Fibroblast of skin of left biceps (primary cell): ENCODE measurements at places on chromosomes 7 and 10.
A peak's percentile ranks its signal among the peaks of the same experiment; 100 is the strongest.

DNA sequence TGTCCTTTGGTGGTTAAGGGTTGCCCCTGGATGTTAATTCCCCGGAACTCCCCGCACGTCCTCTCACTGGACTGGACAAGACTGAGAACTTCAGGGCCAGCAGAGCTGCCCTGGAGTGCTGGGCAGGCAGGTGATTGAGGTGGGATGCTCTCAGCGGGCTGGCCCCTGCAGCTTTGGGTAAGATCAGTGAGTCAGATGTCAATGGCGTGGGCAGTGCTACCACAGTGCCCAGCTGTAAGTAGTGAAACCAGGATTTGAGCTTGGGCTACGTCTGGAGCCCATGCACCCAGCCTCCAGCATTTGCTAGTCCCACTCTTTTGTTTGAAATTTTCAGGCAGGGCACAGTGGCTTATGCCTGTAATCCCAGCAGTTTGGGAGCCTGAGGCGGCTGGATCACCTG, 6.7 kb upstream of the SEPHS1 start:
- no peak for DNase-seq

GRCh38 chr10:114683593-114683992, 25.5 kb upstream of the ABLIM1 start:
- no peak for DNase-seq

GRCh38 chr10:89891006-89891535, 189.7 kb downstream of the KIF20B start:
- DNase-seq = no peak

GRCh38 chr10:72278668-72279393, 5.1 kb downstream of the DDIT4 start:
- no peak for DNase-seq

GRCh38 chr10:104350127-104350635, 3.5 kb upstream of the CFAP58 start:
- DNase-seq = peak; percentile 39

DNA sequence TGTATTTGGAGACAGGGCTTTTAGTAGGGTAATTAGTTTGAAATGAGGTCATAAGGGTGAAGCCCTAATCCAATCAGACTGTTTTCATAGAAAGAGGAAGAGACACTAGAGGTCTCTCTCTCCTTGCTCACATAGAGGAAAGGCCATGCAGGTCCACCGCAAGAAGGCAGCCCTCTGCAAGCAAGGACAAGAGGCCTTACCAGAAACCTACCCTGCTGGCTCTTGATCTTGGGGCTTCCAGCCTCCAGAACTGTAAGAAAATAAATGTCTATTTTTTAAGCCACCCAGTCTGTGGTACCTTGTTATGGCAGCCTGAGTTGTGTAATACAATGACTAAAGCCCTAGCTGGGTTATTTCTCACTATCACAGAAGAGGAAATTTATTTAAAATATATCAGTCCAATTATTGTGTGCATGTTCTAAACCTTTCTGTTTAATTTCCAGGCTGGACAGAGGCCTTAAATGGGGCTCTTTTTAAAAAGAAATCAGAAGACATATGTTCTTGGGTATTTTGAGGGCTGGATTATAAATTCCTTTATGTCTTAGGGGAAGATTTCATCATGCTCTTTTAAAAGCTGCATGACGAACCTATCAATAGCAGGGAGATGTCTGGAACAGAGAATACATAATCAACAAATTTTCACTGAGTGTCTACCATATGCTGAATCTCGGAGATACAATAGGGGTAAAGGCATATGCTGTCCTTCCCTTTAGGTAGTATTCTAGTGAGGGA, 12.9 kb upstream of the TMEM26 start:
- DNase-seq = no peak

- DNase-seq = no peak
Observed at GRCh38 chr7:129334473-129334872, 99.8 kb upstream of the STRIP2 start.

GRCh38 chr10:70378122-70378521, 4.3 kb downstream of the LRRC20 start:
- peak; percentile 79 for DNase-seq

- DNase-seq = no peak
Observed at GRCh38 chr10:55852900-55853299, 508.2 kb downstream of the ZWINT start.
